ENCODE measurements at places on chromosomes 11 and 22.

- no peak for DNase-seq
Observed at GRCh38 chr11:6481924-6482275, 599 bp downstream of the TIMM10B start.

DNA sequence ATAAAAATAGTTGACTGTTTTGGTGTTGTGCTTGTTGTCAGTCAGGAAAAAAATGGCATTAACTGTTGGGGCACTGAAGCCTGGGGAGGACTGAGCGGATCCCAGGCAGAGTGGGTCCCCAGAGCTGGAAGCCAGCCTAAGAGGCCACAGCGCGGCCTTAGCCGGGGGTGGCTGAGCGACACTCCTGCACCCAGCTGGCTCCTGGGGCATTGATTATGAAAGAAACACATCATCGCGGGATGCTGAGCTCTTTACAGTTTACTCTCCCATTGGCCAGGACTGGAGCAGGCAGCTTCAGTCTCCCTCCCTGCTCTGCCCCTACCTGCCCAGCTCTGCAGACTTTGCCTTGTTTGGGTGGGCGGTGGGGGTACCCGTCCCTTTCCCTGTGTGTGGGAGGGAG, 121.5 kb downstream of the ST3GAL4 start:
- DNase-seq = no peak

DNA sequence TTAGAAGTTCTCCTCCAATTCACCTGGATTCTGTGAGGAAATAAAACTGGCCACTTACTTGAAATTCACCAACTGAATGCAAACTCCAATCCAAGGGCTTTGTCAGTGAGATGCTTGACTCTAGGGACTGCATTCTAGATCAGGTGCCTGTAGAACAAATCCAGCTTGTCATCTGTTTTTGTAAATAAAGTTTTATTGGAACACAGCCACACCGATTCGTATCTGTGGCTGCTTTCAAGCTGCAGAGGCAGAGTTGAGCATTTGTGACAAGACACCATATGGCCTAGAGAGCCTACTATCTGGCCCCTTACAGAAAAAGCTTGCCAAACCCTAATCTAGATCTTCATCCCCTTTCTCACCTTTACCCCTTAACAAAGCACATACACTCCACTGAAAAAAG, 82.3 kb downstream of the BTBD10 start:
- DNase-seq = no peak

- DNase-seq = no peak
Observed at GRCh38 chr11:107196732-107197131, 178.5 kb upstream of the GUCY1A2 start.

DNA sequence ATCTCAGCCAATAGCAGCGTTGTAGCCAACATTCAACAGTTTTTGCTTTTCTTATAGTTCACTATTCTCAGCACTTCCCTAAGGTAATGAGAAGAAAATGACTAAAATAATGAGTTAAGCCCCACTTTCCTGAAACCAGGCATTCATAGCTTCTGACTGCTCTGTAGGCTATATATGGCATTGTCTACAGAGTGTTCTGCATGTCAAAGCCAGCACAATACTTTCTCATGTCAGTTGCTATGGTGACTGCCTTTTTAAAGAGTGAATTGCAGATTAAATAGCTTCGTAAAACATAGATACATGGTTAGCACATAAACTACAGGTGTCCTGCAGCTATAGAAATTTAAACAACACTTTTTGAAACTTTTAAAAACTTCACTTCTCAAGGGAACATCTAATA, 1256.1 kb upstream of the CNTN5 start:
- no peak for DNase-seq

DNA sequence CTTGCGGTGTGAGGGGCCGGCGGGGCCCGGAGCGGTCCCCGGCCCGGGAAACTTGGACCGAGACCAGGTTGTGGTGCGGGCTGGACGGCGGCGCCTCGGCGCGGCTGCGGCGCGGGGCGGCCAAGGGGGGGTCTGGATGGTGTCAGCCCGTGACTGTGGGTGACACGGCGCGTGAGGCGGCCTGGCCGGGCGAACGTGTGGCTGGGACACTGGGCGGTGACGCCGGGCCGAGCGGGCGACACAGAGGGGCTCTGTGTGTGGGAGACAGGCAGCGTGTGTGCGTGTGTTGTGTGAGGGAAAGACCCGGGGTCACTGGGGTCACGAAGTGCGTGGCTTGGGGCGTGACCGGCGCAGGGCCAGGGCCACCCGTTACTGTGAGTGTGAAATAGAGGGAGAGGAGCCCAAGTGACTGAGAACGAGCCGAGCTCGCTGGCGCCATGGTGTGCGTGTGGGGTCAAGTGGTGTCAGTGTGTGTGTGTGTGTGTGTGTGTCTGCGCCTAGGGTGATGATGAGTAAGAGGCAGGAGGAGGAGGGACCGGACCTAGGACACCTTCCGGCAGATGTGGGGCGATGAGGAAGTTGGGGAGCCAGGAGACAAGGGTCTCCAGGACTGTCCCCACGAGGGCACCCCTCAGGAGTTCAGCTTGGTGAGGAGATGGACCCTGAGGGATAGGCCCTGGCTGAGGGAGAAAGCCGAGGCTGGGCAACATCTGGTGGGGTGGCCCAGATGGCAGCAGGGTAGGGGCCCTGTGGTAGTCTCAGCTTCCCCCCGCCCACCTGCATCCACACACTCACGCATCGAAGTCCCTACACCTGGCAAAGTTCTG, 817 bp downstream of the RELT start:
- DNase-seq = peak; percentile 44

- no peak for DNase-seq
Observed at GRCh38 chr22:29912605-29913398, 29.8 kb downstream of the MTMR3 start.

- DNase-seq = no peak
Observed at GRCh38 chr22:24061124-24061684, 50.1 kb downstream of the CABIN1 start.

GRCh38 chr22:45268167-45268957, 16.4 kb upstream of the UPK3A start:
- no peak for DNase-seq

GRCh38 chr11:120061761-120062560, 76.0 kb downstream of the TRIM29 start:
- no peak for DNase-seq

- DNase-seq = no peak
Observed at GRCh38 chr22:45709060-45709739, 37.6 kb downstream of the ATXN10 start.

DNA sequence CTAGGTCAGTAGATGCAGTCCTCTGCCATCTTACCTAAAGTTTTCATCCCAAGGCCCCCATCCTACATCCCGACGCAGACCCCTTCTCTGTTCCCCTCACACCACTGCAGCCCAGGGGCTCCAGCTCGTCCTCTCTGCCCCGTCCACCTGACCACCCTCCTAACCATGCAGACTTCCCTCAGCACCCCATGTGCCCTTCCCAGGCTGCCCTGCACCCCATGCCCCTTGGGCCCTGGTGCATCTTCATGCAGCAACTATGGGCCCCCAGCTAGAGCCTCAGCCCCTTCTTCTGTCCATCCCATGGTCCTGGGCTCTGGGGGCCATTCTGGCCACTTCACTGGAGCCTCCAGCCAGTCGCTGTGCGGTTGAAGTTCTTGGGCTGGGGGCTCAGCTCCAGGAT, 2.9 kb downstream of the PRR33 start:
- no peak for DNase-seq

GRCh38 chr11:67470337-67471002, 1.4 kb upstream of the TMEM134 start:
- DNase-seq = no peak

DNA sequence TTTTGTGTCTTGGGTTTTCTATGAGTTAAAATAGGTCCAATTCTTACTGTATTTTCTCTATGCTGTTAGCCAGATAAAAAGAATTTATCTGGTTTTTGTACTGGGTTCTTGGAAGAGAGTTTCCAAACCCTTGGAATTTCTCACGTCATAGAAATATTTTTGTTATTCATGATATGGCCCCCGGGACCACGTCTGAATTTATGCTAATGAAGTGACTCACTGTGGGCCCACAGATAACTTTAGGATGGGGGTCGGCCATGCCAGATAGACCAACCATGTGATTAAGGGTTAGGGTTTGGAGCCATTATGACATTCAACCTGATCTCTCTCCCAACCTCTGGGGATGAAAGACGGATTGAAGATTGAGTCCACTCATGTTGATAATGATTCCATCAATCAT, 35.6 kb upstream of the DDI1 start:
- DNase-seq = no peak

DNA sequence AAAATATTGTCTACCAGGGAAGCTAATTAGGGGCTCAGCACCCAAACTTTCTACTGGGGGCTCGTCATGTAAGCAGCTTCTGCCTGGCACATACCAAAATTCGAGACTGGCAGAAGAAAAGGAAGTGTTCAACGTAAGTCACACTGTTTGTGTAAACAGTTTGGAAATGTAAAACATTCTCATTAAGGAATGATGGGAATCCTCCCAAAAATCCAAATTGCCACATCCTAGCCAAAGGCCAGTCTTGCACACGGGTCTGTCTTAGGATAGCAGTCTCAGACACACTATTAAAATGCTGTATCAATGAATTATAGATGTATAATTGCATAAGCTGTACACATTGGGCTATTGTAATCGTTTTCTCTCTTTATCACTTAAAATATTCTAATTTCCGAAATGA, 28.9 kb downstream of the CUL5 start:
- no peak for DNase-seq

DNA sequence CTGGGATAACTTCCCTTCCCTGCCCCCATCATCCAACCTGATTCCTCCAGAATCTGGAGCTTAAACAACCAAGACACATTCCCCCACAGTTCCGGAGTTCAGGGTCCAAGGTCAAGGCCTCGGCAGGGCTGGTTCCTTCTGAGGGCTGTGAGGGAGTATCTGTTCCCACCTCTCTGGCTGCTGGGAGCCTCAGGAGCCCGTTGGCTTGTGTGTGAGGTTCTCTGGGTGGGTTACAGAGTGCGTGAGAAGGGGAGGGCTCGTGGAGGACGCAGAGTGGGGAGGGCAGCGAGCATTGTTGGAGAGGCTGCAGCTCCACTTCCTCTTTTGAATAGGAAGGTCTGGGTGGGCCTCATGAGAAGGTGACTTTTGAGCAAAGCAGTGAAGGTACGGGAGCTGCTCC, 8.5 kb downstream of the SERHL2 start:
- no peak for DNase-seq

DNA sequence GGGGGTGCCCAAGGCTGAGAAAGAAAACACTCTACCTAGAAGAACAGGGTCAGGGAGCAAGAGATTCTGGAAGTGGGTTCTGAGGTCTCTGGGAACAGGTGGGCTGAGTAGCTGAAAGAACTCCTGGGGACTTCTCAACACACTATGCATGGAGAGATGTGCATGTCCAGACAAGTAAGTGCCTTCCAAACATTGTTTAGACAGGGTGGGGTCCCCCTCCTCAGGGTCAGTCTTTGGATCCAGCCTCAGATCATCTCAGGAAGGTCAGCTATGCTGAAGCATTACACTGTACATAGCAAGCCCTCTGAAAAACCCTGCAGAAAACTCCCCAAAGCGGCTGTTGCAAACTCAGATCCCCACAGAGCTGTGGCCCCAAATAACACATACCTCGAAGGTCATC, 53.9 kb upstream of the SCUBE2 start:
- DNase-seq = no peak

DNA sequence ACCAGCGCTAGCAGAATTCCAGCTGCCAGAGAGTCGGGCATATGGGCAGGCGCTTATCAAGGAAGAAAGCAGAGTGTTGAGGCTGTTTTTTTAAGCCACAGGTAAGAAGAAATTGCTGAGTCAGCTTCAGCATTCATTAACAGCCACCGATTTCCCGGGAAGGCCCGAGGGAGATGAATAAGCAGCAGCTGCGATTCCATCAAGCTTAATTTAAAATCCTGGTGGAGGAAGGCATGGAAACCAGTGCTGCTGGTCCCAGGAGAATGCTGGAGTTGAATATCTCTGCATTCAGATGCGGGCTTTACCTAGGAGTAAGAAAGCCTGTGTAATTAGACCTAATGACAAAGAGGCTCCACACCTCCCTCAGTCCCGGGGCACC, 168.8 kb downstream of the BRD1 start:
- DNase-seq = no peak

- no peak for DNase-seq
Observed at GRCh38 chr22:50400931-50401330, 57.8 kb downstream of the PPP6R2 start.

DNA sequence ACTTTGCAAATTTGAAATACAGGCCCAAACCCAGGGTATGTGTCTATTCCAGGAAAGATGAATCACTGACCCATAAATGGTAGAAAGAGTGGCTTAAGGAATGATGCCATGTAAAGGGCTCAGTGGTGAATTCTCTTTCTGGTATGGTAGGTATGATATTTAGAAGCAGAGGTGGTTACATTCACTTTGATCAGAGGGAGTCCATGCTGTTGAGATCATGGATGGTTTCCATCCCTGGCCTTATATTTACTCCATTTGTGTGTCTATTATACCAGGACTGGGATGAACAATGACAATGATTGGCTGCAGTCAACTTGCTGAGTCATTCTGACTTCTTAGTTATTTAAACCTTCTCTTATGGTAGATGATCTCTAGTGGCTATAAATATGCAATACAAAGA, 419.8 kb upstream of the LRRC4C start:
- no peak for DNase-seq

DNA sequence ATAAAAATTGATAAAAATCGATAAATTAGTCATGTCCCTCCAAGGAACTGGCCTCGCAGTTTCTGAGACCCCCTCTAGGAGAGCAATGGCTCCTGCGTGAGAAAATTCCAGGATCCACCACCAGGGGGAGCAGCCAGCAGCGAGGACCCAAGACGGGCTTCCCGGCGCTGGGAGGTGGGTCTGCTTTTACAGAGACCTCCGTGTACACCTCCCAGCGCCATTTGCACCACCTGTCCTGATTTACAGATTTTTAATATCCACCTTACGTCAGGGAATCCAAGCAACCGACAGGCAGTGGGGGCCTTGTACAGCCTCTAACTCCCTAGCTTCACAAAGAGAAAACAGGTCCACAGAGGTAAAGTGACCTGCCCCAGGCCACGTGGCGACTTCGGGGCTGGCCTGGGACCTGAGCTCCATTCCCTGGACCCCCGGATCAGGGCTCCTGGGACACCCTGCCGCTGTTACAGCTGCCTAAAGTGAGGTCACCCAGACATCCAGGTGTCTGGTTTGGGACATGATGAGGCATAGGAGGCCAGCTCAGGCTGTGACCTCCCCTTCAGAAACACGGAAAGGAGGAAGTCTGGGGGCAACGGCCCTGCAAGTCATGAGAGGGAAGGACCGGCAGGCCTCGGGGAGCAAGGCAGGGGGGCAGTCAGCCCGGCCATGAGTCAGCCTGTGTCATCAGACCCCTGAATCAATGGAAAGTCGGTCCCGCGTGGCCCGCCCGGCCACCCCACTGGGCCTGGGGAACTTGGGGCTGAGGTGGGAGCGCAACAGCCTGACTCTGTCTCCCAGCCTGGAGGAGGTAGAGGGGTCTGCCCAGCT, 3.5 kb downstream of the OSM start:
- peak; percentile 70 for DNase-seq

DNA sequence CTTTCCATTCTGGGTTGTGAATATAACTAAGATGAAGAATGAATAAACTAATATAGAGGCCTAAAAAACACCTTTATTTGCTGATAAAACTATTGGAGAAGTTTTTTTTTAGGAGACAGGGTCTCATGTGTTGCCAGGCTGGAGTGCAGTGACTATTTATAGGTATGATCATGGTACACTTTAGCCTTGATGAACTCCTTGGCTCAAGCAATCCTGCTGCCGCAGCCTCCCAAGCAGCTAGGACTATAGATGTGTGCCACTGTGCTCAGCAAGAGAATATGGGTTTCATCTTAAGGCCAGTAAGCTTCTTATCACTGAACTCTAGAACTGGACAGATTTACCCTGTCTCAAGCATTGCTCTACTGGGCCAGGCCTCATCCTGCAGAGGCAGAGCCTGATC, 26.6 kb downstream of the CCDC90B start:
- no peak for DNase-seq
